Sigmoid colon (tissue), 7 donors: ENCODE measurements at places on chromosomes 12 and 14. TPM values are rescaled to one million over a fixed set of nuclear protein-coding genes. Genes with fewer than 3 reads are reported as not detected.
A peak's percentile ranks its signal among the peaks of the same experiment; 100 is the strongest.

Gene SIRT4
- 3.3 TPM for total RNA-seq

Gene ALKBH1
- 14.6 TPM for total RNA-seq

Gene LRRK2
- total RNA-seq = 24.4 TPM

Gene STAC3
- 0.41 TPM for total RNA-seq

Gene FIGNL2
- total RNA-seq = not detected

DNA sequence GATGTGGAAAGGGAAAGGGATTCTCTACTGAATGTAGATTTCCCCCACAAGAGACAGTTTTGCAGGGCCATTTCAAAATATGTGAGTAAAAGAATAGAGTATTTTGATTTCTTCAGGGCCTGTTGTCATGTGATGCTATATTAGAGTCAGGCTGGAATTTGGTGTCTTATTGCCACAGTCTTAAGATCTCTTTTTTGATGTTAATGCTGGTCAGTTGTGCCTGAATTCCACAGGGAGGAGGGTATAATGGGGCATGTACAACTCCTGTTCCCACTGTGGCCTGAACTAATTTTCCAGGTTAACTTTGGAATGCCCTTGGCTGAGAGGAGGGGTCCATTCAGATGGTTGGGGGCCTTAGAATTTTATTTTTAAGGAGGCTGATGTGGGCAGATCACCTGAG lies 111.0 kb upstream of the MAX start:
- no peak for DNase-seq

GRCh38 chr14:105368426-105368825 lies 29.9 kb upstream of the TEX22 start:
- no peak for DNase-seq

DNA sequence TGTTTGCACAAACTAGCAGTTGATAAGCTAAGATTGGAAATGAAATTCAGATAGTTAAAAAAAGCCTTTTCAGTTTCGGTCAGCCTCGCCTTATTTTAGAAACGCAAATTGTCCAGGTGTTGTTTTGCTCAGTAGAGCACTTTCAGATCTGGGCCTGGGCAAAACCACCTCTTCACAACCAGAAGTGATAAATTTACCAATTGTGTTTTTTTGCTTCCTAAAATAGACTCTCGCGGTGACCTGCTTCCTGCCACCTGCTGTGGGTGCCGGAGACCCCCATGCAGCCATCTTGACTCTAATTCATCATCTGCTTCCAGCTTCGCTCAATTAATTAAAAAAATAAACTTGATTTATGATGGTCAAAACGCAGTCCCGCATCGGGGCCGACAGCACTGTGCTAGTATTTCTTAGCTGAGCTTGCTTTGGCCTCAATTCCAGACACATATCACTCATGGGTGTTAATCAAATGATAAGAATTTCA lies 335.6 kb downstream of the TMEM121 start:
- DNase-seq = peak; percentile 17

GRCh38 chr12:50425589-50426258 lies 25.0 kb downstream of the LARP4 start:
- no peak for DNase-seq

GRCh38 chr14:89315493-89316470 lies 101.3 kb downstream of the FOXN3 start:
- no peak for DNase-seq

DNA sequence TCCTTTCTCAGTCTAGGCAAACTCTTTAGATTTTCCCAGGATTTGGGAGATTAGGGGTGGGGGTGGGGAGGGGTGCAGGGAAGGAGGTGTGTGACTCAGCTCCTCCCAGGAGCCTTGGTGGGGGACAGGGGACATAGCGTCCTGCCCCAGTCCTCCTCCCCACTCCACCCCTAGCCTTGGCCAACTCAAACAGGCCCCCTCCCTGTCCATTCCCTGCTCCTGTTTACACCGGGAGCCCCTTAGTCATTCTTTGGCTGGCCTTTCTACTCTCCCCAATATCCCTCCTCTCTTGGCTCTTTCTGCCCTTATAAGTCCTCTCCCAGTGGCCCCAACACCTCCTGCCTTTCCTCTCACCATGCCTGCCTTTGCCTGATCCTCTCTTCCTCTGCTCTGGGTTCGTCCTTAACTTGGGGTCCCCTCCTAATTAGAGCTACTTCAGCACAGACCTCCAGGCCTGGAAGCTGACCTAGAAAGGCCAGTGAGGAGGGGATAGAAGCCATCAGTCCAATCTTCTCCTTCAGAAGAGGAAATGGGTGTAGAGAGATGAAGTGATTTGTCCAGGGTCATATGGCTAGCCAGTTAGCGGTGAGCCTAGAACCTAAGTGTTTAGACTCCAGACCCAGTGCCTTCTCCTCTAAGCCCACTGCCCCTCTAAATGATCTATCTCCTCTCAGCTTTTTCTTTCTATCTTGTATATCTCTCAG lies 2.3 kb upstream of the ITGA5 start:
- peak; percentile 97 for DNase-seq

GRCh38 chr14:69726761-69727511 lies 40.0 kb upstream of the SRSF5 start:
- peak; percentile 89 for DNase-seq

GRCh38 chr12:738712-739111 lies 13.7 kb upstream of the WNK1 start:
- no peak for DNase-seq

DNA sequence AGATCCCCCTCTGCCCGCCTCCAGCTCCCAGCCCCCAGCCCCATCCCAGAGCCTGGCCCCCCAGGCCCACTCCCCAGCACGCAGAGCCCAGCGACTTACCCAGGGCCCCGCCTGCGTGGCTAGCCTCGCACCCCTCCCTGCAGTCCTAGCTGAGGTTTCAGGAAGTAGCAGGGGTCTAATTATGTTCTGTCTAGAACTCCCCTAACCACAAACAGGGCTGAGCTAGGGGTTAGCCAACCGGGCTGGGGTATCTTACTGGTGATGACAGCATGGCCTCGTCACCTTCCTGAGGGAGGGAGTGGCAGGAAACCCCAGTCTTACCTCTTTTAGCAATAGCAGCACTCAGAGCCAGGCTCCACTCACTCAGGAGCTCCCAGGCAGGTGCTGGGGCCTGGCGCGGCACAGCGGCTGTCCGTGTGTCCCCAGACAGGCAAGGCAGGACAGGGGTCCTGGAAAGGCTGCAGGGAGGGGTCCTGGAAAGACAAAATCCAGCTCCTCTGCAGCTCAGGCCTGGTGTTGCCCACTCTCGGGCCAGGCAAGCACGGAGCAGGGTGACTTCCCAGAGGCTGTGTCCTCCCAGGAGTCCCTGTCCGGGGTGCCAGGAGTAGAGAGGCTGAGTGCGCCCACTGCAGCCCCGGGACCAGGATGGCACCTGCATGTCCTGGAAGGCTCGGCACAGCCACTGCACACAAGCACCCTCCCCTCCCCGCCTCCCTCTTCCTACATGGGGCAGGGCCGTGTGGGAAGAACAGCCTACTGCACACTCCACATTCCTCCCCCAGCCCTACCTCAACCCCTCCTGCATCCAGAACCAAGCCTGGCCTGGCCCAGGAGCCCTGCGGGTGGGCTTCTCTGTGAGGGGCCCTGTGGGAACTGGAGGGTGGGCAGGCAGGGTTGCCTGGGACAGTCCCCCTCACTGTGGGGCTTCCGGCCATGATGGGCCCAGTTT lies at the start of gene GPR132:
TSS of gene GPR132 (minus strand) at position 151 of the 949 bp plus-strand sequence. CDS start 10,010 bp downstream, outside the sequence.
- DNase-seq = peak; percentile 76

DNA sequence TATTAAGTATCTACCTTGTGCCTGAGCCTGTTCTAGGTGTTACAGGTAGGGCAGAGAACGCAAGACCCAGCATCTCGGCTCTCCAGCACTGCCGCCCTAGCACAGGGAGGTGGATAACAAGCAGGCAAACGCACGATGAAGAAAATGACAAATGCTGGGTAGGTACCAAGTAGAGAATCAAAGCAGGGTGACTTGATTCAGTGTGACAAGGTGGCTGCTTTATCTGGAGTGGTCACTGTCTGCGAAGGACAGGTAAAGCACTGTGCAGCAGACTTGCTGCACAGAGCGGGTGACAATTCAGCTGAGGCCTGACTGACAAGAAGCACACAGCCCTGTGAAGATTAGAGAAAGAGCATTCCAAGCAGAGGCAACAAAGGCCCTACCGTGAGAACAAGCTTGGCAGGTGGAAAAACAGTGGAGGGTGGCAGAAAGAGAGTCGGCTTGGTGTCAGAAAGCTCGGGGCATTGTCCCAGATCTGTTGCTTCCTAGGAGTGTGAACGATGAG lies 12.9 kb downstream of the PRKCH start:
- DNase-seq = no peak
